Fibroblast of skin of left quadriceps (primary cell): ENCODE measurements at places on chromosomes 7 and 10.

DNA sequence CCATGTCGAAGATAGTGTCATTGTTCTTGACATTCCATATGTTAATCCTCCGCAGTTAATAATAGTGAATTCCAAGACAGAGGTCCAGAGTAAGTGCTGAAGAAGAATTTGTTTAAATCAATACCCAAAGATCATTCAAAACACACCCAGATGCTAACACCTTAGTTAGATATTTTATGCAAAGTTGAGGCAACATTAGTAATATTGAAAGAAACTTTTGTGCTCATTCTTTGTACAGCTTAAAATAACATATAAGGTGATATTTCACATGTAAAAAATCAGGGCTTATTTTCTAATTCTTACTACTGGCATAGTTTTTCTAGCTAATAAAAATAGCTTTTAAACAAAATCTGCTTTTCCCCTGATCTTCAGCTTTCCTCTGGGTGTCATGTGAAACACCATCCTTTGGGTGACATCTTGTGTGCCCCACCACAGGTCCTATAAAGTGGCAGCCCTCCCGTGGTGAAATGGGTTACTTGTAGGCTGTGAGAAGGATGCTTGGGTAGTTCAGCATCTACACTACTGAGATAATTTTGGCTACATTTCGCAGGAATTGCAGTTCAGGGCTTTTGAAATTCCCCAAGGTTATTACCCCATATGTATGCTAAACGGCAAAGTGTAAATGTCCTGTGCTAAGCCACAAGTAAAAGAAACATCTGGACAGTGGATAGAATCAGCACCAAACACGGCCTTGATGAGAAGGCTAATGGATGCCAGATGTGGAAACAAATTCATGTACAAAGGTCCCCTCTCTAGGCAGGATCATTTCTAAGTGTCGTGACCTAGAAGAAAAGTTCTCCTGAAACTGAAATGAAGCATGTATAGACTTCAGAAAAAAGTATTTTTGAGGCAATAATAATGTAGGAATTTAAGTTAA, 105.4 kb downstream of the GRM3 start:
- no peak for DNase-seq

DNA sequence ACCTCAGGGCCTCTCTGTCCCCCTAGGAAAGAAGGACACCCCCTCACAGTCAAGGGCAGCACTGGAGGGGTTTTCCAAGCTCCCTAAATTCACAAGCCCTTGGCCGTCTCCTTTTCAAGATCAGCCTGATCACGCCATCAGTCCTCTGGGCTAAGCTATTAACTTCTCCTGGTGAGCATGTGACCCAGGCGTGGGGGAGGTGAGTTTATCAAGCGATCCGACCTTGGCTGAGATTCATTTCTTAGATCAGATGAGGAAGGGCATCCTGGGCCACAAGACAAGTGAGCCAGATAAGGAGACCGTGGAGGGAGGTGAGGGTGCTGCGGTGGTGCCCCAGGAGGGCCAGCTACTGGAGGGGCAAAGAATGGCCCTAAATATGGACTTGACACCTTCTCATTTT, 19.2 kb upstream of the EN2 start:
- no peak for DNase-seq

- DNase-seq, result no peak
Observed at GRCh38 chr7:1915956-1916600, 246.0 kb downstream of the ELFN1 start.

DNA sequence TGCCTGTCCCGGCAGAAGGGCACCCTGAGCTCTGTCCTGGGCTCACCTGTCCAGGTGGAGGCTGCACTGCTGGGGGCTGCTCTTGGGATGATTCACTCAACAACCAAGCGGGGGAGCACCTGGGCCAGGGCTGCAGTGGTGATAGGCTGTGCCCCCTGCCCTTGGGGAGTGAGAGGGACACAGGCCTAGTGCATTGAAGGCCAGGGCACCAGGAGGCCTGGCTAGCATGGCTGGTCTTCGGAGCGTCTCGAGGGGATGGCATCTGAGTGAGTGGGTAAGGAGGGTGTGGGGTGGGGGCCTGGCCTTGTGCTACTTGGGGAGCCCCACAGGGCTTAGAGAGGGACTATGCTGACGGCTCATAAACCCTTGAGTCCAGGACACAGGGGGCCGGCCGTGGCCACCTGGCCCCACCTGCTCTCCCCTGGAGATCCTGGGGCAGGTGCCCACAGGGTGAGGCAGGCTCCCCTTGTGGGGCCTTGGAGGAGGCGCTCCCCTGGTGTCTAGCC, 3.1 kb downstream of the PWWP2B start:
- no peak for DNase-seq

DNA sequence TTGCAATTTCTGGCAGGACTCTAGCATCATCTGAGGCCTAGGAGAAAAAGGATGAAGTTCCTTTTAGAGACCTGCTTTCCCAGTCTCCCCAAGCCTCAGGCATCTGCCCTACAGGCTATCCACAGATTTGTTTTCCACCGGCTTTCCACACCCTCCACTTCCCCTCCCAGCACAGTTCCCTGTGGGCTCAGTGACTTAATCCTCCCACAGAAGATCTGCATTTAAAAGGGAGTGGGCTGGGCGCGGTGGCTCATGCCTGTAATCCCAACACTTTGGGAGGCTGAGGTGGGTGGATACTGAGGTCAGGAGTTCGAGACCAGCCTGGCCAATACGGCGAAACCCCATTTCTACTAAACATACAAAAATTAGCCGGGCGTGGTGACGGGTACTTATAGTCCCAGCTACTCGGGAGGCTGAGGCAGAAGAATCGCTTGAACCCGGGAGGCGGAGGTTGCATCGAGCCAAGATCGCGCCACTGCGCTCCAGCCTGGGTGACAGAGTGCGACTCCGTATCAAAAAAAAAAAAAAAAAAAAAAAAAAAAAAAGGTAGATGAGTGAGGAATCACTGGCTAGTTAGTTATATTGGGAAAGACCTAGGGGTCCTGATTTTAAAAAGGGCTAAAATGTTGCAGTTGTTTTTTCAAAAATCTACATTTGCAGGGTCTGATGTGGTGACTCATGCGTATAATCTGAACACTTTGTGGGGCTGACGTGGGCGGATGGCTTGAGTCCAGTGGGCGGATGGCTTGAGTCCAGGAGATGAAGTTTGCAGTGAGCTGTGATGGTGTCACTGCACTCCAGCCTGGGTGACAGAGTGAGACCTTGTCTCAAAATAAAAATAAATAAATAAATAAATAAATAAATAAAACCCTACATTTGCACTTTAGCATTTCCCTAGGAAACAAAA, 119.5 kb downstream of the BAMBI start:
- DNase-seq, result no peak

DNA sequence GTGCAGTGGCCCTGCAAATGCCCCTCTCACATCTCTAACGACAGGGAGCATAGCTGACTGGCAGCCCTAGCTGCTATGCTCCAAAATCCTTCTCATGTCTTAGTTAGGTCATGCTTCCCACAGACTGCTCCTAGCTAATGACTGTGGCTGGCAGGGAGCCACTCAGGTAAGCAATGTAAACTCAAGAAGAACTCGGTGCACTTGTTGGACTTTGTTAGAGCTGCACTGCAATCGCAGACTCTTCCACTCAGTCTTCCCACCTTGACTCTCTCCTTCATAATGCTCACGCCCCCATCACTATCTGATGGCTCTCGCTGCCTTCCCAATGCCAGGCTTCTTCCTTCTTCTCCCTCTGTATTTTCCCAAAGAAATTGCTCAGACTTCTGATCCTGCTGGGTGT, 24.0 kb downstream of the OR9A2 start:
- DNase-seq, result no peak

DNA sequence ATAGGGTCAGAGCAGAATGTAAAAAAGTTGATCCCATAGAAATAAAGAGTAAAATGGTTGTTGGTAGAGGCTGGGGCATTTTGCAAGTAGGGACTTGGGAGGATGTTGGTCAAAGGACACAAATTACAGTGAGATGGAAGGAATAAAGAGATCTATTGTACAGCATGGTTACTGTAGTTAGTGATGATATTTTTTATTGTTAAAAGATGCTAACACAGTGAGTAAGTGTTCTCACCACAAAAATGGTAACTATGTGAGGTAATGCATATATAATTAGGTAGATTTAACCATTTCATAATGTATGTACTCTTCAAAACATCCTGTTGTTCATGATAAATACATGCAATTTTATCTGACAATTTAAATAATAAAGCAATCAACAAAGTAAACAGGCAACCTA, 280.7 kb upstream of the MAGI2 start:
- no peak for DNase-seq

DNA sequence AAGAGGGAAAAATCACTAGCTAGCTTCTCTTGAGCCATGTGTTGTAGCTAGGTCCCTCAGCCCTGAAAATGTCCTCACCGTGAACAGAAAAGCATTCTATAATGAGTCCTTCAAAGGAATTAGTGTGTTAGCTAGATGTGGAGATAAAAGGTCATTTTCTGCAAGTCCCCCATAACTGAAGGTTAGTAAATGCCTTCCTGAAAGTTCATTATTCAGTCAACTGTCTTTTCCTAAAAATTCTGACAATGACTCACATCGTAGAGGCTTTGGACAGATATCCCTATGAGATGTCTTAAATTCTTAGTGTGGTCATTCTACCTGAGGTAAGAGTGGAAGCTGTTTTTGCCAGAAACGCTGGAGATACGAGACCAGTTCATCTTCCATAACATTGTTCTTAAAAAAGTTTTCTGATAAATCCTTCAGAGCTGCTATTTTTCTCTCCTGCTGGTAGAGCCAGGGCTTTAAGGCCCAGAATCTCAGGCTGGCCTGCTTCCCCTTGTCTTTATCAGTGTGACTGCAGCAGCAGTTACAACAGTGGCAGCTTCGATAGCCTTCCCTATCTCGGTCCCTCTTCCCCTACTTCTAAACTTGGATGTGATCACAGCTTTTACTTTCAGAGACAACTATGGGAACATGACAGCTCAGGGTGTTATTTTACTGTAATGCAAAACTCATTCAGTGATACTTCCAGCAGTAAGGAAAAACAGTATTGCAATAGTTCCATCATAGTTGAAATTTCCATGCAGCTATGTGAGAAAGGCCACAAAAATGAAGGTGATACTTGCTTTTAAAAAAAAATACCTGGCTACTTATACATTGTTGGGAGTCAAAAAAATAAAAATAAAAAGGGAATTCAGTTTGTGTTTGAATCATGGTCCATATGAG, 37.3 kb upstream of the PRKAR2B start:
- DNase-seq, result no peak
